CD4-positive, alpha-beta T cell treated with Interleukin-1 beta for 1 hour (primary cell): ENCODE measurements at places on chromosomes 6 and 20.

- DNase-seq: no peak
Measured at GRCh38 chr6:133463790-133464189, 222.6 kb downstream of the EYA4 start.

GRCh38 chr20:24915892-24916291 lies 33.2 kb upstream of the CST7 start:
- no peak for DNase-seq

- DNase-seq: no peak
Measured at GRCh38 chr20:25587536-25587935, 2.2 kb upstream of the NINL start.

DNA sequence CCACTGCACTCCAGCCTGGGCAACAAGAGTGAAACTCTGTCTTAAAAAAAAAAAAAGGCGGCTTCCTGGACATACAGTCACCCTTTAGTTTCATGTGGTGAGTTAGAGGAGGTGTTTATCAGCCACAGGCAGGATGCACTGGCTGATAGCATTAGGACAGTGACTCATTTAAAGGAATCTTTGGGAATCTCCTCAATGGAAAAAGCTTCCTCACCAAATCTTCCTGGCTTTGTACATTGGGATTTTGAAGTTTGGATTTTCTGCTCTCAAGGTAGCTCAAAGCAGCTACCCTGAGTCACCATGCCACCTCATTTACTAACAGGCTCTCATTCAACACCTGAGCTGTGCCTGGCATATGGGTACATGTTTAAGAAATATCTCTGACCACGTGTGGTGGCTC lies 20.2 kb downstream of the PRPH2 start:
- no peak for DNase-seq

DNA sequence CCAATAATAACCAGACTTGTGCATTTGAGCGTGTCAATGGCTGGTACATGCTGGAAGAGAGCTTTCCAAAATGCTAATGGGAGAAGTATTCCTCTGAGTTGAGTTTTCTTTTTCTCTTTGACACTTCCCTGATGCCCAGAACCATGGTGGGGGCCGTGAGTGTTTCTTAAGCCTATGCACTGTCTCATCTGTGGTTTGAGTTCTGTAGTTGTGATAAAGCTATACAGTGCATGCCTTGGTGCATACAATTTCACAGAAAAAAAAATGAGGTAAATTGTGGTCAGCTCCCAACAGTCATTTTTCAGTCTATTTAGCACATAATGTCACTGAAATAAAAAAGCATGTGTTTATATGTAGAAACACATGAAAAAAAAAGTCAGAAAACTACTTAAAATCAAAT lies 204.8 kb downstream of the HDGFL1 start:
- no peak for DNase-seq

- DNase-seq: no peak
Measured at GRCh38 chr20:32316667-32317066, 39.2 kb downstream of the KIF3B start.

GRCh38 chr6:128981716-128982115 lies 98.8 kb downstream of the LAMA2 start:
- DNase-seq: no peak

DNA sequence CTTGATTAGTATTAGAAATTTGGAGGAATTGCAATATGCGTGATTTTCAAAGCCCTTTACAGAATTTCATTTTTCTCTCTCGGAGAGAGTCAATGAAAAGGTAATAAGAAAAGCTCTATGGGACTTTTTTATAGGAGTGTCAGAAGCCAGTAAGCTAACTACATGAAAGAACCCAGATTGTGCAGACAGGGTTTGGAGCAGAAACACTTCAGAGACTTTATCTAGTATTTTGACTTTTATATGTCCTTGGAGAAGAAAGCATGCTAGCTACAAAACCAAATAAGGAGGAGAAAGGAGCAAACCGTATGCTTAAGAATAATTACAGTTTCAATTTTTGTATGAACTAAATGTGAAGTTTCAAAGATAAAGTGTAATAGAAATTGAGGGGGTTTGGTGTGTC lies 141.7 kb downstream of the C6orf58 start:
- no peak for DNase-seq

- DNase-seq: peak; percentile 64
Measured at GRCh38 chr20:24953621-24954133, 4.6 kb downstream of the CST7 start.

- DNase-seq: no peak
Measured at GRCh38 chr20:63494420-63495166, 4.3 kb downstream of the EEF1A2 start.

DNA sequence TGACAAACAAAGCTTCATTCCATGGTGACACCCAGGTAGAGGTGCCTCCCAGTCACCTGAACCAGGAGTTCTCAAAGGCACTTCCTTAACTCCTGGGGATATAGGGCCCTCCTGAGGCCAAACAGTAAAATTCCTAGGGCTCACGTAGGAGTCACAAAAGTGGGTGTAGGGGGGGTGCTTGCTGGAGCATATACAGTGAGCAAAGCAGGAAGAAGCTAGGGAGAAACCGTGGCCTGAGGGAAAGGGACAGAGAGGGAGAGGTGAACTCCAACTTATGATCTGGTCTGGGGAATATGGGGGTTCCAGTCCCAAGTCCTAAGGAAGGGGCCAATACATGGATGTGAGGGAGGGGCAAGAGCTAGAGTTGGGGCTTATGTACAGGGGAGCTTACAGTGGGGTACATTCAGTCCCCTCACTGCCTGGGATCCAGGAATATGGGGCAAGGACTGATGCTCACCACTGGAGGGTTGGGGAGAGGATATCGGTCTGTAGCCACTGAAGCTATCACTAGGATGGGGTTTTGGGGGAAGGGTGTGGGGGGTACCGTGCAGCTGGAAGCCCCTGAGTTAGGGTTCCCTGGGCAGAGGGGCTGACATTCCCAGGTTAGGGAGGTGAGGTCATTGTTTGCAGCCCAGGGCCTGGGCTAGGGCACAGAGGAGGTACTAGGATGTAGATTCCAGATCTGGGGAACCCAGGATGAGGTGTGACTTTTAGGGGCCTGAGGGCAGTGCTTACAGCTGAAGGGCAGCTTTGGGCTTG lies 950 bp downstream of the PEDS1 start:
- no peak for DNase-seq

DNA sequence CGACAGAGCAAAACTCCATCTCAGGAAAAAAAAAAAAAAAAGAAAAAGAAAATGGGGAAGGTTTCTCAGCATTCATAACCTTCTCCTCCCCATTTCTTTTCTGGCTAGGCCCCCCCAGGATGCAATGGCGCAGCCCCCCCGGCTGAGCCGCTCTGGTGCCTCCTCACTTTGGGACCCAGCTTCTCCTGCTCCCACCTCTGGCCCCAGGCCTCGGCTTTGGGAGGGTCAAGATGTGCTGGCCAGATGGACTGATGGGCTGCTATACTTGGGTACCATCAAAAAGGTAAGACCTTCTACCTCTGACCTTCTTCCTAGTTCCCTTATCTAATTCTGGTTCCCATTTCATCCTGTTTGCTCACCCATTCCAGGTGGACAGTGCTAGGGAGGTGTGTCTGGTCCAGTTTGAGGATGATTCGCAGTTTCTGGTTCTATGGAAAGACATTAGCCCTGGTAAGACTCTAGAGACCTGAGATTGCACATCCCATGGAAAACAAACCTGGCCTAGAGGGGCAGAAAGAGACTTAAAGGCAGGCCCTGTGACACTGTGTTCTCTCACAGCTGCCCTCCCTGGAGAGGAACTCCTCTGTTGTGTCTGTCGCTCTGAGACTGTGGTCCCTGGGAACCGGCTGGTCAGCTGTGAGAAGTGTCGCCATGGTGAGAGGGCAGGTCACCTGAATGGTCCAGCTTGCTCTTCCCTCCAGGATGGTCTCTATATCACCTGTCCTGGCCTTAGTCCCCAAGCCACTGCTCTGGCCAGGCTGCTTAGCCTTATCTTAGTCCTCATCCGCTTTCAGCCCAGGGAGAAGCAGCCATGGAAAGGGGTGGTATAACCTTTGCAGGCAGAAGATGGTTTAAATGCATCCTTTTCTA lies 1.6 kb downstream of the PHF1 start:
- no peak for DNase-seq

DNA sequence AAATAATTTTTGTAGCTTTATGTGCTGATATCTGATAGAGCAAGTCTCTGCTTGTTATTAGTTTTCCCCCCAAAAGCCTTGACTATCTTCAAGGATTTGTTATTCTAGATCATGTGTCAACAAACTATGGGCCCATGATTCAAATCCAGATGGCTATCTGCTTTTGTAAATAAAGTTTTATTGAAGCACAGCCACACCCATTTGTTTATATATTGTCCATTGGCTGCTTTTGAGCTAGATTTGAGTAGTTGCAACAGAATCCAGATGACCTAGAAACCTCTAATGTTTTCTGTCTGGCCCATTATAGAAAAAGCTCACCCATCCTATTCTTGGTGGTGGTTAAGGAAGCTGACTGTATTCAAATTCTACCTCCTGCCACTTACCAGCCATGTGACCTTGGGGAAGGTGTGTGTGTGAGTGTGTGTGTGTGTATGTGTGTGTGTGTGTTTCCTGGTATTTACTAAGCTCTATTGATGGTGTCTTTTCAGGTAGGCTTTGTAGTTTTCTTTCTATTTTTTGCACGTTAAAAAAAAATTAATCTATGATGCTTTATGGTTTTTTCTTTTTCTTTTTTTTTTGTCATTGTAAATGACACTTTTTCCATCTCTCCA lies 1.3 kb upstream of the GTSF1L start:
- DNase-seq: peak; percentile 60

GRCh38 chr20:23212464-23212995 lies 126.4 kb upstream of the CD93 start:
- DNase-seq: no peak

DNA sequence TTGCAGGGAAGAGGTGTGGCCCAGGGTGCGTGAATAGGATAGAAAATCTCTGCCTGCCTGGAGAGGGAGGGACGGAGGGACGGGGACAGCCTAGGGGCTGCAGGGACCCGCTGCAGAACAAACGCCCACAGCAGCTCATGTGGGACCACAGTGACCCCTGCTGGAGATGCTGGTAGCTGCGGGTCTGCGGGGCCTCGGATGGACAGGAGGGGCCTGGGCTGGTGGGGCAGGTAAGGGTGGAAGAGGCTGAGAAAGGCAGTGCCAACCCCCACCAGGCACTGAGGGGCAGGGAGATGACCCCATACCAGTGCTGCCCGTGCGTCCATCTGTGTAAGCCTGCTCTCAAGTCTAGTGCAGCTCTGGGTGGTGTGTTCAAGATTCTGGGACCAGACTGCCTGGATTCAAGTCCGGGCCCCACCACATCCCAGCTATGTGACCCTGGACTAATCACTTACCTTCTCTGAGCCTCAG lies 39.4 kb downstream of the KIAA1755 start:
- DNase-seq: peak; percentile 62

DNA sequence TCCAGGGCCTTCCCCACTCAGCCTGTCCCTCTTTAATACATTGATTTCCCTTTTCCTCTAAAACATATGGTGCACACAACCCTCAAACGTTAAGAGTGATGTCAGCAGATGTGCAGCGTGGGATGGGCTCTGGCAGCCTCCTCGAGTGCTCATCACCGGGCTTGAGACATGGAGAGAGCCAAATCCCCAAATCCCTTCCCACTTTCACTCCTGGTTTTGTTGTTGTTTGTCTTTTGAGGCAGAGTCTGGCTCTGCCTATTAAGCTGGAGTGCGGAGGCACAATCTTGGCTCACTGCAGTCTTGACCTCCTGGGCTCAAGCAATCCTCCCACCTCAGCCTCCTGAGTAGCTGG lies 5.8 kb upstream of the PLTP start:
- no peak for DNase-seq

- no peak for DNase-seq
Measured at GRCh38 chr6:112934433-112935327, 587.5 kb downstream of the RFPL4B start.

DNA sequence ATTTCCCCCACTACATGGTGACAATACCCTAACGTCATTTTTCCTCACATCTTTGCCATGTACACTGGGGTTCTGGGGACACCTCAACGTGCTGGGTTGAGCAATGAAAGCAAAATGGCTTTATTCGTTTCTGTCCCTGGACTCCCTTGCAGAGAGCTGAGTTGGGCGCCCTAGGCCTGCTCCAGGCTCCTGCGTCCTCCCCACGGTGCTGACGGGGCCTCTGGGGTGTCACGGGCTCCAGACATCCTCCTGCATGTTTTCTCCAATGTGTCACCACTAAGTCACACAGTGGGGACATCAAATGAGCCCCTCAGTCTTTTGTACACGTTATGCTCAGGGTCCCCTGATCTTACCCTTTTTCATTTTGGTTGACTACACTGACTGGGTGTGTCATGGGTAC lies 99.8 kb downstream of the TTLL2 start:
- no peak for DNase-seq

- DNase-seq: no peak
Measured at GRCh38 chr6:87074101-87074621, 20.7 kb downstream of the CGA start.

- DNase-seq: no peak
Measured at GRCh38 chr20:6231556-6231955, 108.7 kb upstream of the FERMT1 start.

DNA sequence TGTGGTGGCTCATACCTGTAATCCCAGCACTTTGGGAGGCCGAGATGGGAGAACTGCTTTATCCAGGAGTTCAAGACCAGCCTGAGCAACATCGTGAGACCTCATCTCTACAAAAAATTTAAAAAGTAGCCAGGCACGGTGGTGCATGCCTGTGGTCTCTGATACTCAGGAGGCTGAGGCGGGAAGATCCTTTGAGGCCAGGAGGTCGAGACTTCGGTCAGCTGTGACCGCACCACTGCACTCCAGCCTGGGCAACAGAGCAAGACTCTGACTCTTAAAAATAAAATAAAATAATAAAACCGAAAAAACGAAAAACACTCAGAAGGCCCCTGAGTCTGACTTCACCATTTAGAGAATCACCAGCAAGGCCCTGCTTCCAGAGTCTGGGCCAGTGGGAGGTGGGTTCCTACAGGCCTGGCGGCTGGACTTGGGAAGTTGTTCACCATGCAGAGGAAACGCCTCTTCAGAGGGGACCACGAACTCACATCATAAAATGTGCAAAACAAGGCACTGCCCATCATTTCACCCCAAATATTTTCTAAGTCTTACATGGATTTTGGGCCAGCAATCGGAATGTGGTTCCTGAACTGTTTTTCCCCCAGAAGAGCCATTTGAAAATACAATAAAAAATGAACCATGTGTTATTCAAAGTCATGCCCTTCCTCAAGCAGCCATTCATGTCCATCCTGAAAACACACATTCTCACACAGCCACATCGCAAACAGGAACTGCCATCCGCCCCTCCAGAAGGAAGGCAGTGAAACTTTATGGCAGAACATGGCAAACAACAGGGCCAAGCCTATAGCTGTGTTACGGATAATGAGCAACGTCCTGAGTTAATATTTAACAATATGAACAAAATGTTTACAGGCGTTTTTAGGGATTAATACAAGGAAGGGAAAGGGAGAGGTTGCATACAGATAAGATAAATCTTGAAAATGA lies 57.8 kb downstream of the SLC22A23 start:
- DNase-seq: no peak

DNA sequence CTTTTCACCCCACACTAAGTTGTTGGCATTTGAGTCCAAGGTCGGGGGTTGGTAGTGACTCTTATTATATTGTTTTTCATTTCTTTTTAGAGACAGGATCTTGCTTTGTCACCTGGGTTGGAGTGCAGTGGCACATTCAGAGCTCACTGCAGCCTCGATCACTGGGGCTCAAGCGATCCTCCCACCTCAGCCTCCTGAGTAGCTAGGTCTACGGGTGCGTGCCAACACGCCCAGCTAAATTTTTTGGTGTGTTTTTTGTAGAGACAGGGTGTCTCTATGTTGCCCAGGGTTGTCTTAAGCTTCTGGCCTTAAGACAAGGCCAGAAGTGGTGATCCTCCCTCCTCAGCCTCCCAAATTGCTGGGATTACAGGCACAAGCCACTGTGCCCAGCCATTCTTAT lies 25.1 kb upstream of the TGM2 start:
- no peak for DNase-seq
